Activated CD4-positive, alpha-beta T cell treated with anti-CD3 and anti-CD28 coated beads, Interleukin-2, amount 50 U/mL, for 48 hours (primary cell): ENCODE measurements at places on chromosomes 5 and 9.

DNA sequence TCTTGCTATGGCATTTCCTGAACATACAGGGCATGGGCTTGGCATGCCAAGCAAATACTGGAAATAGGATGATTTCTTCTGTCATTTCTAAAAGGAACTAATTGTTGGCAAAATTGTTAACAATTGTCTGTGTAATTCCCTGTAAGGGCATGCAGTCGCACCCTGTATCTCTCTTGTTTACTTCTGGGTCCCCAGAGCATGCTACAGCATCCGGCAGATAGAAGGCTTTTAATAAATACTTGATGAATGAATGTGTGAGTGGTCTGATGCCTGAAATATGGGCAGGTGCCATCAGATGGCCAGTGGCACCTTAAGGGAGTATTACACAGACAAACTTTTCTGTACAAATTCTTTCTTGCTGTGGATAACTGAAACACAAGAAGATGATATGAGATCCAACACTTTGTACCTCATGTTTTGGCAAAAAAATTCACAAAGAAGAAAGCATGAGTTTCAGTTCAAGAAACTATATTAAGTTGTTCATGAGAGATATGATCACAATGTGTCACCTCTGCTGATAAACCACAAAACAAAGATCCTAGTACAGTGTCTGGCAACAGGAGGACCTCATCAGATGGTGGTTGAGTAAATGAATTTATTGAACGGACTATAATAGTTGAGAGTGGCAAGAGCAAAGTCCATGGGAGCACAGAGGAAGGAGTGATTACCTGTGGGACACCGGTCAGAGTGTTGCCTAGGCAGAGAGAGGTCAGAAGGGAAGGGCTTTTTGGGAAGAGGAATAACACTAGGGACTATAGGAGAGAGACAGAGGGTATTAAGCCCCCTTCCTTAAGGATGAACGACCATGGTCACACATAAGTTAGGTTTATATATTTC lies 194.2 kb downstream of the ATP10B start:
- no peak for DNase-seq

DNA sequence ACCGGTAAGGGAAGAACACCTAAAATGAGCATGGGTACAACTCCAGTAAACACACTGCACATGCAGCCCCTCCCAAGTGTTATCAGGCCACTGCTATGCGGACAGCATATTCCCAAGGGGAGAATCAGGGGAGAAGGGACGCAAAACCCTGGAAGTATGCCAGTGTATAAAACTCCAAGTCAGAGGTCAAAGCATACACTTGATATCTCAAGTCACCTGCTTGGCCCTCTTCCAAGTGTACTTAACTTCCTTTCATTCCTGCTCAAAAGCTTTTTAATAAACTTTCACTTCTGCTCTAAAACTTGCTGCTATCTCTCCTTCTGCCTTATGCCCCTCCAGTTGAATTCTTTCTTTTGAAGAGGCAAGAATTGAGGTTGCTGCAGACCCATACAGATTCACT lies 408.1 kb downstream of the HTR1A start:
- DNase-seq = no peak

- no peak for DNase-seq
Observed at GRCh38 chr9:131228988-131229387, 47.3 kb downstream of the FAM78A start.

DNA sequence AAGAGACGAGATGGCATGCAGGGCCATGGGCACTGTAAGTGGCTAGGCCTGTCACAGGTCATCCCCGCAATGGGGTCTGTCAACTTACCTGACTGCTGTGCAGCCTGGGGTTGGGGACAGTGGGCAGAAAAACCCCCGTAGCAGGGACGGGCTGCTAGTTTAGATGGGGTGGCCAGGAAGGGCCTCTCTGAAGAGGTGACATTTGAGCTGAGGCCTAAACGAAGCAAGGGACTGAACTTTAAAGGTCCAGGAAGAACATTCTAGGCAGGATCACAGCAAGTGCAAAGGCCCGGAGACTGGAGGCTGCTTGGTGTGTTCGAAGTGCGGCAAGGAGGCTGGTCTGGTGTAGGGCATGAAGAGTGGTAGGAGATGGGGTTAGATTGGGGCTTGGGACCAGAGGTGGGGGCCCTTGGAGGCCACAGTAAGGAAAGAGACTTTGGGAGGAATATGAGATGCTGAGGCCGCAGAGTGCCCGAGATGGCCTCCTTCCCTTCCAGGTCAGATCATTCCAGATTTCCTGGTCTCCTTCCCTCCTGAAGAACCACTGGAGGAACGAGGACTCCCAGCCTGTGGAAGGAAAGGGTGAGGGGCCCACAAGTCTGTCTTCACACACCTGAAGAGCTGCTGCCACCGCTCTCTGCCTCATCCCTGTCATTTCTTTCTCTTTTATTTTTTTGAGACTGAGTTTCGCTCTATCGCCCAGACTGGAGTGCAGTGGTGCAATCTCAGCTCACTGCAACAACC lies 37.9 kb upstream of the SH3PXD2B start:
- DNase-seq = no peak

DNA sequence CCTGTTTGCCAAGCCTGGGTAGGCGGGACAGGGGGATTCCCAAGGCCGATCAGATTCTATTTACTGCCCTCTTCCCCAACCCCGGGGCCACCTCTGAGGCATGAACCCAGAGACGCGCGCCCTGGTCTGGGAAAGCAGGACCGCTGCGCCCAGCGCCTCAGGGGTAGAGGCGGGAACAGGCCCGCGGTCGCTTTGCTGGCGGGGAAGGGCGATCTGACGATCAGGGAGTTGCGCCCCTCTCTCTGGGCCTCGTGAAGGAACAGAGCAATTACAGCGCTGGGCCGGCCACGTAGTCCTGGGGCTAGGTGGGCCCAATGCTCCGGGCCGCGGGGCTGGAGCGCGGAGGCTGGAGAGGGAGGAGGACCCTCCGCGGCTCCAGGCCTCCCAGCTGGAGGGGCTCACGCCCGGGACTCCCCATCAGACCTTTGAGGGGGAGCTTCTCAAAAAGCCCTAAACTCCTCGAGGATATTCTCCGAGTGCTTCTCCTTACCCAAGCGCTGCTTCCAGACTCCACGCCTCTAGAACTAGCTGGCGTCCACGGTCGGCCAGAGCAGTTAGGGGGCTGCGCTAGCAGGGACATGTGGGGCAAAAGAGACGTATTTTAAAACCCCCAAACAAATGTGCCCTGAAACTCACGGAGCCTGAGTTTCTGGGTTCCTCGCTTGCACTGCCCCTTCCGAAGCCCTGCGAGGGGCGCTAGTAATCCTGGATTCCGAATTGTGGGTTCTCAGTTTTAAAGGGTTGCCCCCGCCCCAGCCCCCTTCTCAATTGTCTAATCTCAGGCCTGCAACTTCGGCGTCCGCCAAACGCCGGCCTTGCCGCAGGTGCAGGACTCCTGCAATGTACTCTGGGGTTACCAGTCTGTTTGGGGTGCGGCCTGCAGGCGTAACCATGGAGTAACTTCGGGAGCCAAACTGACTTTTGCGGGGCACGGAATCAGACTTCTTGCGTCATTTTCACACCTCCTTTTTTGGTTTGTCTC lies 57.6 kb downstream of the TMEM174 start:
- no peak for DNase-seq

GRCh38 chr9:98401140-98402018 lies 145.9 kb upstream of the TBC1D2 start:
- DNase-seq = no peak

DNA sequence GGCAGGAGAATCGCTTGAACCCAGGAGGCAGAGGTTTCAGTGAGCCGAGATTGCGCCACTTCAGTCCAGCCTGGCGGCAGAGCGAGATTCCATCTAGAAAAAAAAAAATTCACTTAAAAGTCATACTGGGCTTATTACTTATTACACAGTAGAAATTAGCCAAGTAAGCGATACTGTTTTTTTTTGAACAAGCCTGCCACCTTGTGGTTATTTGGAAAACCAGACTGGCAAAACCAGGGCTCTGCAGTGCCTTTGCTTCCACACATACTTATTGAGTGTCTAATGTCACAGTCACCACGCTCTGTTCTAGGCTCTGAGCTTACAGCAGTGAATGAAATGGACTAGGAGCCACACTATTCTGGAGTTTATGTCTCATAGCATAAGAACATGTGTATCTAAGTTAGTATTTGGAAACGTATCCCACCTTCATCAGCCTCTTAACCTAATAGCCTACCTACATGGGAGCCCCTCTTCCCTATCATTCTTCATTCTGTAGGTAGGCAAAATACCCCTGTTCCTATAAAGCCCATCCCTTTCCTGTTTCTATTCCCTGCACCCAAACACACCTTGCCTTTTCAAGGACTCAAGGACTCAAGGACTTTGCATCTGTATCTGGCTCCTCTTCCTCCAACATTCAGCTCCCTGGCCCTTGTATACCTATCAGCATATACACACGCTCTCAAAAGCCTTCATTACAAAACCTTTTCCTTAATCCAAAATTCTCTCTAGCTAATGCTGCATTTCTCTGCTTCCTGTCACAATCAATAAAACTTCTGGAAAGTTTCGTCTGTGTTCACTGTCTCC lies 13.9 kb upstream of the BASP1 start:
- no peak for DNase-seq

DNA sequence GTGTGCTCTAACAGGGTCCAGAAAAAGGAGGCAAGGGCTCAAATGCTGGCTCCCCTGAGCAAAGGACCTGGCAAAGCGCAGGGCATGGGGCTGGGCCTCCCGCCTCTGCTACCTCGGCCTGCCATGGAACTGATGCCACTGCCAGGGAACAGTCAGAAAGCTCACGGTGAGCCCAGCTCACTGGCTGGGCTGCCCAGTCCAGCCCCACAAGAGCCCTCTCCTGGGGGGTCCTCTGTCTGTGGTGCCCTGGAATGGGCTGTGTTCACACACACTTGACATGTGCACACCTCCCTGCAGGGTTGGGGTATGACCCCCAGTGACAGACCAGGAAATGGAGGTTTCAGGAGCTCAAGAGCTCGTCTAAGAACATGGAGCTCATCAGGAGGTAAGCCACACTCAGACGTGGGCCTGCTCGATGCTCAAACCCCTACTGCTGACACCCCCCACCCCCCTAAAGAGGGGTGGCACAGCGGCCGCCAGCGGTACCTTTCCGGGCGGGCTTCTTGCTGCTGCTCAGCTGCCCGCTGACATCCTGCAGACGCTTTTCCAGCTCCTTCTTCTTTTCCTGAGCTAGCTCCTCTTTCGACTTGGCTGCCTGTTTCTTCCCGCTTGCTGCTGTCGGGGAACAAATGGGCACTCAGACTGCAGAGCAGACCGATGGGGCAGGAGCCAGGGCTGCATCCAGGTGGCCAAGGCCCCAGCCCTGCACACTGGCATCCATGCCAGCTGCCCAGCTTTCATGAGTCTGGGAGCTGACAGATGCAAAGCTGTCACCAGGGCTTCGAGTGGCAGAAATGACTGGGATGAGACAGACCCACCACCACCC lies 9.1 kb downstream of the BRD3OS start:
- no peak for DNase-seq
